ENCODE measurements at places on chromosomes 5 and 9.

DNA sequence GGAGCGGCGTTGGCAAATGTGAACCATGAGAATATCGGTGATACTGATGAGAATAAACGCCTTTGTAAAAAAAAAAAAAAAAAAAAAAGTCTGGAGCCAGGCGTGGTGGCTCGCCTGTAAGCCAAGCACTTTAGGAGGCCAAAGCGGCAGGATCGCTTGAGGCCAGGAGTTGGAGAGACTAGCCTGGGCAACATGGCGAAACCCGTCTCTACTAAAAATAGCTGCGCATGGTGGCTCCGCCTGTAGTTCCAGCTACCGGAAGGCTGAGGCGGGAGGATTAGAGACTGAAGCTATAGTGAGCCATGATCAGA, 425 bp upstream of the NFX1 start:
- DNase-seq: no peak

DNA sequence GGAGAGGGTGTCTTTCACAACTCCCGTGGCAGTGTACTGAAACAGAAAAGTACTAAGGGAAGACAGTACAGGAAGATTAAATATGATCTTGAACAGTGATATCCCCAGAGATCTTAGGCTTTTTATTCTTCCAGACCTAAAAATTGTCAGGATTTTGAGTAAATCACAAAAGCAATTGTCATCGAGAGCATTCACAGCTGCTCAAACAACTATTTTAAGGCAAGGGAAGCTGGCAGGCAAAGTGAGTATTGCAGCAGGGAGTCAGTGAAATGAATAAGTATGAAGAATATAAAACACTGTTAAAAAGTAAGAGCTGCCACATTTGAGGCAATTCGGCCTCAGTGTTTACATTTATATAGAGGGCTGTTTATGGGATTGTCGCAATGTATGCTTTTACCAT, 479.0 kb downstream of the CAAP1 start:
- no peak for DNase-seq

DNA sequence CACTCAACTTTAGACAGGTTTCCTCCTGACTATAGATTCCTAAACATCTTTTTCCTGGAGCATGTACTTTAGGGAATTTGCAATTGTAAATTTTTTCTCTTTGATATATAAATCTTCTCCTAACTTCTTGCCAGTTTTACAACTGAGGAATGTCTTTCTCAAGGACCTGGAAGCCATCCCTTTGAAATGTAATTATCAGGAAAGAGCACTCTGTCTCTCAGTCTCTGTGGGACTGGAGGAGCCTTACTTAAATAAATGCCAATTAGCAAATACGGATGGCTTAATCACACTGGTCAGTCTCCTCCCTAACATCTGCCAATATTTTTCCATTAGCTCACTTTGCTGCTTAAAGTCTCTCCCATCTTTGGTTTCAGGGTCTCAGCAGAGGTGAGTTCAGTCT, 344.3 kb upstream of the ARRDC3 start:
- no peak for DNase-seq

GRCh38 chr9:68637020-68637419, 68.0 kb upstream of the PIP5K1B start:
- DNase-seq: no peak

- no peak for DNase-seq
These were observed 2.6 kb upstream of the BOD1 start for GRCh38 chr5:173618927-173619519.

GRCh38 chr9:12847561-12847960, 72.7 kb downstream of the LURAP1L start:
- no peak for DNase-seq

DNA sequence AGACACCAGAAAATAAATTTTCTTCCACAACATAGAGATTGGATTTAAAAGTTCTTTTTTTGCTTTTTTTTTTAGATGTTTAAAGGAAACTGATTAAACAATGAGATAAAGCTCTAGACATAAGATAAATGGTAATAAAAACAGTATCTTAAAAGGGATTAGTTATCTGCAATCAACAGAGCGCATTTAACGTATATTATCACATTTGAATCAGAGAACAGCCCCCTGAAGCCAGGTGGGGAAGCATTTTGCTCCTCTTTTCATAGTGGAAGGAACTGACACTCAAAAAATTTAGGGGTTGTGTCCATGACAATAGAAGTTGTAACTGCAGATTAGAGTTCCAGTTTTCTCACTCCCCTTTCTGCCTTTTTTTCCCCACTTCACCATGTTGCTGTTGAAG, 367.6 kb downstream of the SPATA31D1 start:
- no peak for DNase-seq

DNA sequence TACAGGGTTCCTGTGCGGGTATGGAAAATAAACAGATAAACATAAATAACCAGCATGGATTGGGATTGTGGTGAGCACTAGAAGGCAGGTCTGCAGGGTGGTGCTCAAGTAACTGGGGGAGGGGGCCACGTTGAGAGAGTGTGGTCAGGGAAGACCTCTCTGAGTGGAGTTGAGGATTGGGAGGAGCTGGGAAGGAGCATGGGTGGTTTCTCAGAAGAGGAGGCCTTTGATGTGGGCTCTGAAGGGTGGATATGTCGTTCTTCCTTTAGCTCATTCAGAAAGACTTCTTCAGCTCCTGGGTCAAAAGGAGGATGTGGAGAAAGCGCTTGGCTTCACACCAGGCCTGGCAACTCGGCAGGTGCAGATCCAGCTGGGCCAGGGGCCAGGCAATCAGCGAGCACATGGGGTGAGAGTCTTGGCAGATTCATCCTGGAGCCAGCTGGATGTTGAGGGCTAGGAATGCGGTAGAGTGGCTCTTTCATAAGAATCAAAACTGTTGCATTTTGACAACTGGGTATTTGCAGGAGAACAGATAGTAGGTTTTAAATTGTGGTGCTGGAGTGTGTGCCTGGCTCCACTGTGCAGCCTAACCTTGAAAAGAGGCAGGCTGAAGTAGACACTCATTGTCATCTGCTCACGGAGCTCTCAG, 71.7 kb downstream of the PCSK5 start:
- no peak for DNase-seq

- DNase-seq: no peak
These were observed 197.1 kb downstream of the MED10 start for GRCh38 chr5:6181147-6181729.

- DNase-seq: no peak
These were observed 93.0 kb upstream of the COL5A1 start for GRCh38 chr9:134548618-134549017.

- DNase-seq: no peak
These were observed 137.2 kb downstream of the C9orf50 start for GRCh38 chr9:129483415-129484351.

DNA sequence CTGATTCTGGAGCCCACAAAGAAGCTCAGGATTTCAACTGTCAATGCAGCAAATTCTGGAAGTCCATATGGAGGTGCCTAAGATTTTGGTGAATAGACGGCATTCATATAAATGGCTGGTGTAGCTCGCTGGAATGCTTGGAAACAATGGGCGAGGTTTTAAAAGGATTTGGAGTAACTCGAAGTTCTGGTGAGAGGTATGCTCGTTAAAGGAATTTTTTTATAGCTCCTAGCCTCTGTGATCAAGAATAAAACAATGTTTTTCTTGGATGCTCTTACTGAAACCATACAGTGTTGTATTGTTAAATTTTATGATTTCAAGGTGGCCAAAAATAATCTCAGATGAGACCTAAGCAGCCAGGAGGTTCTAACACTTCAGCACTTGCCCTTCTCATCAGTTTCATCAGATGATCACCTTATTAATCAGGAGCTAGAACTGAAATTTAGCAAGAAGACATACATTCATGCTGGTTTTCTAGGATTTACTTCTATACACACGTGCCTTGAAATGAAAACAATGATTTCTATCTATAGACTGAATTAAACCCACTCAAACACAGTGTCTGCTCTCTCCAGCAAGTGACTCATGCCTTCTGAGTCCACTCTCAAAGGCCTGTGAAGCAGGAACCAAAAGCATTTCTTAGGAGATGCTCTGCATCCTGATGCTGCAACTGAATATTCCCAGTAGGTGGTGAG, 79.2 kb downstream of the OTULIN start:
- DNase-seq: no peak

GRCh38 chr9:131037335-131038255, 28.6 kb downstream of the LAMC3 start:
- no peak for DNase-seq

GRCh38 chr5:141598391-141599345, 20.1 kb downstream of the DIAPH1 start:
- DNase-seq: no peak

DNA sequence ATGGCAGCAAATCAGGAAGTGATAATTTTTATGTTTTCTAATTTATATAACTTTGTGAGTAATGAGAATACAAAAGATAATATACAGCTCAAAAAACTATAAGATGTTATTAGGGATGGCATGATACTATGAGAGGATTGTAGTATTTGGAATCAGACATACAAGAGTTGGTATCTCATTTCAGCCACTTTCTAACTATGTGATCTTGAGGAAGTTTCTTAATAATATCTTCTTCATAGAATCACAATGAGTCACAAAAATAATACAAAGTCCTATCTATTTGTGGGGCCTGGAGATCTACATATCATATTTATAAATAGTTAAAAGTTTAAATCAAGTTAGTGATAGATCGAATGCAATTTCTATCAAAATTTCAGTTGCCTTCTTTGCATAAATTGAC, 23.7 kb upstream of the TMED7 start:
- DNase-seq: no peak

DNA sequence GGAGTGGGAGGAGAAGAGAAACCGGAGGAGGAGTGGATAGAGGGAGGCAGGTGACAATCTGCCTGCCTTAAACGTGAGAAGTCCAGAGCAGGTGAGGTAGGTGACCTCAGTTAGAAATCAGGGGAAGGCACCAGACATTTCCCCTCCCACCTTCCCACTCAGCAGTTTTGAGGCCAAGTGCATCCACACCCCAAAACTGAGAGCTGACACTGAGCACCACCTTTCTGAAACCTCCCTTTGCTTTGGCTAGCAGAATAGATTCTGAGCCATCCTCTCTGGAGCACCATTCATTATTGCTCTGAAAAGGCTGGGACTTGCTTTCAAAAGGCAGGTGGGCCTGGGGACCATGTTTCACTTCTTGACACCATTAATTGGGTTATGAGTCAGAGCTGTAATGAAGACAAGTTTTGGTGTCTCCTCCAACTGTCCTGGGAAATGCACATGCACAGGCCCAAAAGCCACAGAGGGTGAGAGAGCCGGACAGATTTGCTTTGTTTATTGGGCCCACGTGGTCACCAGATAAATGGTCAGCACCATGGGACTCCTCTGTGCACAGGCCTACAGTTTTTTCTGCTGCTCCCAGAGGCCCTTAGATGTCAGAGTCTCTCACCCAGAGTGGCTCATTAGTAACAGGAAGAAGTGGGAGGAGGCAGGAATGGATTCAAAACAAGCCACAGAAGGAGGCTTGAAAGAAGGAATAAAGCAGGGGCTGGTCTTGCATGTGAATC, 314.7 kb downstream of the TLE1 start:
- DNase-seq: no peak

- no peak for DNase-seq
These were observed 1.9 kb downstream of the ENTPD8 start for GRCh38 chr9:137439158-137439714.

GRCh38 chr9:34551751-34552605, 29.2 kb upstream of the ENHO start:
- no peak for DNase-seq

DNA sequence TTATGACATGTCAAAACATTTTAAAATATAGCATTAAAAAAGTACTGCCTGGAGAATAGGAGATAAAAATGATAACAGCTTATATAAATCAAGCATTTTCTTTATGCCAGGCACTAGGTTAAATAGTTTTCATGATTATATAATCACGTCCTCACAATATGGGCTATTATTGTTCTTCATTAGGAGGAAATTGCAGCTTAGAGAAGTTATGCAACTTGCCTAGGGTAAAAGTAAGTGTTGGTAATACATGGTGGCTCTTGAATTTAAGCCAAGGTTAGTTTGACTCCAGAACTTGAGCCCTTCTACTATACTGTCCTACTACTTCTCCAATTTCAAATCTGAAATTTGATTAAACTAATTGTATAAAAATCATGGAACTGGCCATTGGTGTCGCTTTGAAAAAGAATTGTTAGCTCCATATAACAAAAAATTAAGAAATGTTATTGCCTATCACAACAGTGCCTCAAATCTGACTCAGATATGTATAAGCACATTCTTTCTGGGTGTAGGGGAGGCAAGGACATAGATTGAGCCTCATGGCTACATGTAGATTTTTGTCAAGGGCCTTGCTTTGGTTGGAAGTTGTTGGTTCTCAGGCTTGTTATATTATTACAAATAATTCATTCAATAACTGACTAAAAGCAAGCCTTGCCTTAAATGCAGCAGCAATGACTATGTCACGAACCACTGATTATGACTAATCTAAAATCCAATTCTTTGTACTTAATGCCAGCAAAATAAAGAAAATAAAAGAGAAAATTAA, 223.5 kb upstream of the DAB2 start:
- no peak for DNase-seq

DNA sequence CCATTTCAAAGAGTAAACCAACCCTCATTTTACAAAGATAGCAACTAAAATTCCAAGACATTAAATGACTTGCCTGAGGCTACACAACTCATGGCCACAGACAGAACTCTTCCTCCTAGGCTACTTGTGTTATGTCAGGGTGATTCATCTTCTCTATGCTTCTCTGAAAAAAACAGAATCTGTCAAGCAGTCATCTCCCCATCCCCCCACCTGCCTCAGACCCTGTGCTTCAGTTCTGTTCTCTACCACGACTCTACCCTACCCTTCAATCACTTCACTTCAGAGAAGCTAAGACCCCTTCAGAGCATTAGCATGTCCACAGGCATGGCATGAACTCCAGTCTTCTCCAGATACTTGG, 277.7 kb upstream of the PTGER4 start:
- no peak for DNase-seq

GRCh38 chr5:135425641-135426040, 21.5 kb downstream of the DCANP1 start:
- DNase-seq: no peak

- DNase-seq: peak; percentile 18
These were observed 20.0 kb downstream of the PHF2 start for GRCh38 chr9:93596399-93596798.

DNA sequence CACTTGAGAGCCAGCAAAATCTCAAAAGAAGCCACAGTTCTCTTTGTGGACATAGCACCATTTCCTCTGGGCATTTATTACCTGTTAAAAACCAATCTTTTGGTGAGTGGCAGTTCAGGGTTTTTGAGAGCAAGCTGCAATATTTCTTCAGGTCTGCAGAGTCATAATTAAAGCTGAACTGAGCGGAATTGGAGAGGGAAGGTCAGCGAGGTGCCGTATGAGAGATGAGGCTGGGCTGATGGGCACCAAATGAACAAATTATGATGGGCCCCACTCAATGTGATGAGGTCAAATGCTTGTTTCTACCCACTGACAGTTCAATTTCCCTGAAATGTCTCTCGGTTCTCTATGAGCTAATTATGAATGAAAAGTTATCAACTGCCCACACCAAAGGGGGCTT, 231.9 kb downstream of the AP3B1 start:
- DNase-seq: no peak

DNA sequence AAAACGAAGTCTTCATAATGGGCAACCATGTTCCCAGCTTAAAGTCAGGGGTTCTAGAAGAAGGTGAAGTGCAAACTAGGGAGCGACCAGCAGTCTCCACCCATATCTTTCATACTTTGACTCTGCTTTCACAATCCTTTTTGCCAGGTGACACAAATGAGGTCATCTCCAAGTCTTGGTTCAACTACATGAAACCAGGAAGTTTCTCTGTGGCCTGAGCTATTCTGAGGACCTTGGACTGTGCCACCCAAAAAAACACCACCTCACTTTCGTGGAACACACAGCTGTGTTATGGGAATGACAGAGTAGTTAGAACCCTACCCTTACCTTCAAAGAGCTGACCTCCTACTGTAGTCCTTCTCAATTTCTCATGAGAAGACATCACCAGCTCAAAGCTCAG, 309.2 kb downstream of the AGTPBP1 start:
- DNase-seq: no peak

All from activated CD4-positive, CD25-positive, alpha-beta regulatory T cell treated with anti-CD3 and anti-CD28 coated beads, Interleukin-2, amount 50 U/mL, for 72 hours (primary cell).